ENCODE measurements at places on chromosomes 7 and 10.

- no peak for DNase-seq
These were observed 16.9 kb downstream of the SNX10 start for GRCh38 chr7:26308551-26308950.

- no peak for DNase-seq
These were observed 12.1 kb upstream of the TRUB1 start for GRCh38 chr10:114925587-114926586.

GRCh38 chr7:41964849-41965745 lies 262.2 kb upstream of the INHBA start:
- DNase-seq = no peak

DNA sequence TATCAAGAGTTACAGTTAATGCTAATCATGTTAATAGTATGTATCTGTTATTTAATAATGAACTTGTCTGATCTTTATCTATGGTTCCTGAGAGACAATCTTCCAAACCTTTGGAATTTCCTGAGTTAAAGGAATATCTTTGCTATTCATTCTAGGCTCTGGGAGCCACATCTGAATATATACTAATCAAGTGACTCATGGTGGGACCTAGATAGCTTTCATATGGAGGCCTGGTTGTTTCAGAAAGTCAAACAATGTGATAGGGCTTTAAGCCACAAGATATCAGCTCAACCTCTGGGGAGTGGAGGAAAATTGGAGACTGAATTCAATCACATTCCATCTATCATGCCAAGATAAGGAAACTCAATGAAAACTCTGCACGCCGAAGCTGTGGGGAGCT lies 746.4 kb downstream of the TNS3 start:
- DNase-seq = no peak

DNA sequence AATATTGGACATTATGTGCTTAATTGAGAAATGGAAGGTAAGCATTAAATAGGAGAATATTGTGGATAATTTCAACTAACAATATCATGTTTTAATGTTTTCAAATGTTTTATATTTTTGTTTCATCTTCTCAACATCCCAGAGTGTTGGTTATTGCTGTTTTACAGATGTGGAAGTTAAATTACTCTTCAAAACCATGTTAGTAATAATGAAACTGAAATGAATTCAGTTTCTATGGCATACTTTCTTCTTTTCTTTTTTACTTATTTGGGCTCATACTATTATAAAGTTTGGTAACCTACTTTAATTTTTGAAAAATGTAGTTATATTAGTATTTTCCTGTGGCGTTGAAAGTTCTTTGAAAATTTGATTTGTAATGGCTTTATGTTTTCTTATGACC lies 4.2 kb downstream of the GLRX3 start:
- no peak for DNase-seq

DNA sequence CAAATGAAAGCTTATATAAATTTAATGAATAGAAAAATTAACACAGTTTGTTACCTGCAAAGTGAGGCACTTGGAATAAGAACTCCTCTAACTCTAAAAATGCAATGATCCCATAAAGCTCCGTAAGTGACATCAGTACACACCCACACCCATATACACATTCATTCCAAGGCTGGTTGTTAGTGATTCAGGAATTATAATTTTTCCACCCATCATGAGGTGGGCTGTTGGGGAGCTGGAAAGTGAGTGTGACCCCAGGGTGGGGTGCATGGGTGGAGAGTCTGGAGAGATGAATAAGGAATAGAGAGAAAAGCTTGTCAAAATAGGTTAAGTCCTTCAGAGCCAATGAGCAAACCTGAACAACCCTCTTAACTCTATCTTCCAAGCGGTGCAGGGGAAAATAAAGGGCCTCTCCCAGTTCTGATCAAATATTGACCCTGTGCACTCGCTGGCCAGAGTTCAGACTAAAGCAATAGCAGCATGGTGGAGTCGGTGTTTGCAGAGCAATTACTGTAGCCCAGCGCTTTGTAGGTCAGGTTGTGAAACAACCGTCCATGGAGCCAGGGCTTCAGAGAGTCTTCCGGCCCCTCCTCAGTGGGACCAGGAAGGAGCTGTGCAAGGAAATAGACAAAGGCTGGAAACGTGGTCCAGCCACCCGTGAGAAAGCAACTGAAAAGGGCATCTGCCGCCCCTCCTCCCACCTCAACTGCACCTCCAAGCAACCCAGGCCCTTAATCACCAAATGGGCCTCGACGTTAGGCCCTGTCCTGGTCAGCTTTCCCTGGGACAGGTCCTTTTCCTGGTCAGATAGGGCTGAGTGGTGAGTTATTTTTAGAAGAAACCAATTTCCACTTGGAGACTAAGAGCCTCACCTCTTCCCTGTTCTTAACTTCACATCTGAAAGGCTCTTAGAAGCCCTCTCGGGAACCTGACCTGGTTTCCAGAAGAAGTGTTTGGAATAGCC lies 61.2 kb downstream of the SH3PXD2A start:
- no peak for DNase-seq

GRCh38 chr10:25753776-25754175 lies 180.3 kb upstream of the MYO3A start:
- no peak for DNase-seq

GRCh38 chr10:7027237-7027912 lies 383.5 kb downstream of the SFMBT2 start:
- DNase-seq = no peak

GRCh38 chr7:136925556-136925955 lies 57.1 kb downstream of the CHRM2 start:
- no peak for DNase-seq

GRCh38 chr7:43653891-43654504 lies 71.1 kb downstream of the STK17A start:
- DNase-seq = no peak

DNA sequence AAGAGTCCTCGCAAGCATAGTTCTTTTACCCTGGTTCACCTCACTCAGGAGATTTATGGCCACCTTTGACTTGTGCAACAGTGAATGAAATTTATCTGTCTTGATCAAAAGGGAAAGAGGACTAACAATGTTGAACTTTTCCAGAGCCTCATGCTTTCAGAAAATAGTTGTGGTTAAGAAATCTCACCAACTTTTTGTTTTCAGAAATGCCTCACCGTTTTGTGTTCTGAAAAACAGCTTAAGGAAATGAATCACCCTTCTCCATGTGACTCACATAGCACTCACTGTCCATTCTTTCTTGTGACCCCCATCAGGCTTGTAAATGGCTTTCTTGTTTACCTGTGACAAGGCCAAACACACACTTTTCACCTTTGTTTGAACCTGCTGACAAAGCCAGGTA lies 148.6 kb upstream of the FAM3C start:
- DNase-seq = no peak

DNA sequence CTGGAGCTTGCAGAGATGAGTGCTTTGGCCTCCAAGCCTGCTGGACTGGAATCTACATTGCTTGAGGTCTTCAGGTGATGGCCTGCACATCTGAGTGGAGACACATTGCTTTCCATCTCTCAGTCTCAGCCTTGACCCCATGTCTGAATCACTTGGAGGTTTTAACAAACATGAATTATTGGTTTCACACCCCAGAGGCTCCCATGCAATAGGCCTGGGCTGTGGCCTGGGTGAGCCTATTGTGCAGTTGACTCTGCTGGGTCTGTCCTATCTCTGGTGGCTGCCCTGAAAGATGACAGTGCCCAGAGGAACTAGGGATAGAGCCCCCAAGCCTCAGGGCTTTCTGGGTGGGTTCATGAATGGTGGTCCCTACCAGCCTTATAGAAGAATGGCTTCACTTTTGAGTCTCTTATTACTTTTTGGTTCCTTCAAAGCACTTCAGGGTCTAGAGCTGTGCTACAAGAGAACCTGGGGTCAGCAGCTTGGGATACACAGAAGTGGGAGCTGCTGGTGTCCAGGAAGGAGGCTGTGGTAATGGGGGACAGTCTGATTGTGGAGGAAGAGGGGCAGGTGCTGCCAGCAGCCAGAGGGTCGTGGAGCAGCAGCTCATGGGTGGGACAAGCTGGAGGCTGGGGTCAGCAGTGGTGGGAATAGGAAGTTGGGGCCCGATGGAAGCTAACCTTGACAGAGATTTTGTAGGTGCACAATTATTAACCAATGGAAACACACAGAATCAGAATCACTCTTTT lies 5.5 kb downstream of the RAMP3 start:
- no peak for DNase-seq

DNA sequence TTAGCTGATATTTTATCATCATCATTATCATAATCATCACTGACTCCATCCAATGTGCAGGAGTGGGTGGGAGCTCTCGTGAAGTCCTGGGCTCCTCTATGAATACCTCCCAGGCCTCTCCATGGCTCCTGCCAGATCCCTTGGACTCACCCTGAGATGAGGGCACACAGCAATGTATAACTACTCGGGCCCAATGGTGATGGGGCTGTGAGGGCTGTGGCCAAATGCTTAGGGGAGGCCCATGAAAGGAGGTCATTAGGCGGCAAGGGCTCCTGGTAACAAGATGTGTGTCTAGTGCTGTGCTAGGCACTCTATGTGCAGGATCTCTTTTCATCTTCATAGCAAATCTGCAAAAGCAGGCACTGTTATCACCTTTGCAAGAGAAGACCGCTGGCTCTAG lies 270.9 kb downstream of the GLRX3 start:
- no peak for DNase-seq

DNA sequence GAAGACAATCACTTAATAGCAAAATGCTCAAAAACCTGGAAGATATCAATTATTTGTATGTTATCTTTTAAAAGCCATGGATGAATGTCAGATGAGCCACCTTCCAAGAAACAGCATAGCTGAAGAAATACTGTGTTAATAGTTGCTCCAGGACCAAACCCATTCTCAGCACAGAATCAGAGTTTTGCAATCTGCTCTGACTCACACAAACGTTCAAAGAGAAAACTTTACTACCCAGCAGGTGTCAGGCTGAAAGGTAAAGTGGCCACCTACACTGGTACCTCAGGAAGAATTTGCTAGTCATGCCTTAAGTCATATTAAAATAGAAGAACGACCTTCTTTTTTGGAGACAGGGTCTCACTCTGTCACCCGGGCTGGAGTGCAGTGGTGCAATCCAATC lies 526.5 kb downstream of the PARD3 start:
- DNase-seq = no peak

DNA sequence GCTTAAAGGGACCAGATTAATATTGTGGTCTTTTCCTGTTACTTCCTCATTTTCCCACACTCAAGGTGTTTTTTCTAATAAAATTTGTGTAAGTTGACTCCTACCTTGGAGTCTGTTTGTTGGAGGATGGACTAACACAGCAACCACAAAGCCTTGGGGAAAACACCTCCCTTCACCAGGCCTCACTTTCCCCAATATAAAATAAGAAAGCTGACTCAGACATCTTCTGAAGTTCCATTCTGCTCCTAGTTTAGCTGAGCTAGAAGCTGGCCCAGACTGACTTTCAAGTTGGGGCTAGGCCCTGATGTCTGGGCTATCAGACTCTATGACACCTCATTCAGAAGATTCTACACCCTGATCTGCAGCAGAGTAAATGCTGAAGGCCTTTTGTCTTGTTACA lies 73.0 kb upstream of the ADRB1 start:
- DNase-seq = no peak

GRCh38 chr10:49616421-49617101 lies 2.7 kb downstream of the CHAT start:
- DNase-seq = no peak

DNA sequence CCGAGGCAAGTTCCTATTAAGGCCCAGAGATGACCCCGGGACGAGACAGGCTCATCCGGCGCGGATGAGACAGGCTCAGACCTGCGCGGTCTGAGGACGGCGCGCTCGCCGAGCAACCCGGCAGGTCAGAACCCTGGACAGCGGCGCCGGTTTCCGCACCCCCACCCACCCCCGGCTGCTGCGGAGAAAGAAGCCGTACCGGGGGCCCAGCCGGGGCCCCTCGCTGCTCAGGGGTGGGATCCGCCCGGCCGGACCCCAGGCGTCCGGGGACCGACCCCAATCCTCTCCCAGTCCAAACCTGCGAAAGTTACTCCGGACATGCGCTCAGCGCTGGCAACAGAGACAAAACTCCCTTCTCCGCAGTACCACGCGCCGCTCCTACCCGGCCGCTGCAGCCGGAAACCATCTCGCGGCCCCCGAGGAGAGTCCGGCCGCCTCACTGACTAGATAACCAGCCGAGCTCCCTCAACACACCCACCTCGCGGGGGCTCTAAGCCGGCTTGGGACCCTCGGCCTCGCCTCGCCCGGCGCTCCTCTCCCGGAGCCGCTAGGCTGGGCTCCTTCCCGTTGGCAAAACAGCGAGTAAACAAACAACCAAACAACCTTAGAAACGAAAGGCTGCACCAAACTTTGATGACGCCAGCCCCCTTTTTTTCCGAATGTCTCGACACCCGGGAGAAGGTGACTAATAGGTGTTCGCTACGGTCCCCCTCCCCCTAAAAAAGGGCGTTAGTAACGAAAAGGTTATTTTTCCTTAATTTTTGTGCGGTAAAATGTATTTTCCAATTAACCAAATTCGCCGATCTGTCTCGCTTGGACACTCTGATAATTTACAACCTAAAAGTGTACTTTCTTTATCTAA lies 2.3 kb upstream of the DRGX start:
- DNase-seq = peak; percentile 75

- no peak for DNase-seq
These were observed 176.7 kb downstream of the ADARB2 start for GRCh38 chr10:1560535-1561192.

DNA sequence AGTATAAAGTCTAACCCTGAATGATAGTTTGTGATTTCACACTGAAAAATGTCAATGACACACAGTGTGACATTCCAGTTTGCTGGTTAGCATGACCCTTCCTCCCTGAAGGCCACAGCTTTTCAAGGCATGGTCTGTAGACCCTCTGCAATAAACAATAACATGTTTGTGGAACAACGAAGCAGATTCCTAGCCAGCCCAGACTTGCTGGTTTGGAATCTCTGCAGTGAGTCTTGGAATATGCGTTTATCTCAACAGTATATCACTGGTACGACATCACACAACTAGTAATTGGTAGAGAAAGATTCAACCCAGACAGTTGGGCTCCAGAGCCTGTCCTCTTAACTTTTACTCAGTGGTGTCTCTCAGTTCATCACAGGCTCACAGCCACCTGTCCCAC lies 23.7 kb upstream of the DUSP5 start:
- no peak for DNase-seq

DNA sequence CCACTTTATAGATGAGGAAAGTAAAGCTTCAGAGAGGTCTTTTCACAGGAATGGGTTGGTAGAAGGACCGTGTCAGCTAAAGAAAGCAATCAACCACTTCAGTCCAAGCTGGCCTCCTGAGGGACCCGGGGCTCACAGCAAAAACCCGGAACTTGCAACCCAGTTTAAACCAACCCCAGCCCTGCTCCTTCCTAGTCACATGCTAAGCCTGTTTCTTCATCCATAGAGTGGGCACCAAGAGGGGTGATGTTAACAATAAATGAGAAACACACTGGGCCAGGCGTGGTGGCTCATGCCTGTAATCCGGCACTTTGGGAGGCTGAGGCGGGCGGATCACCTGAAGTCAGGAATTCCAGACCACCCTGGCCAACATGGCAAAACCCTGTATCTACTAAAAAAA lies 12.1 kb upstream of the NPFFR1 start:
- no peak for DNase-seq

- no peak for DNase-seq
These were observed 149.8 kb upstream of the WNT16 start for GRCh38 chr7:121178869-121179497.
